GF-D8 (cell line): ENCODE measurements at places on chromosomes 4 and X.
A peak's percentile ranks its signal among the peaks of the same experiment; 100 is the strongest.

DNA sequence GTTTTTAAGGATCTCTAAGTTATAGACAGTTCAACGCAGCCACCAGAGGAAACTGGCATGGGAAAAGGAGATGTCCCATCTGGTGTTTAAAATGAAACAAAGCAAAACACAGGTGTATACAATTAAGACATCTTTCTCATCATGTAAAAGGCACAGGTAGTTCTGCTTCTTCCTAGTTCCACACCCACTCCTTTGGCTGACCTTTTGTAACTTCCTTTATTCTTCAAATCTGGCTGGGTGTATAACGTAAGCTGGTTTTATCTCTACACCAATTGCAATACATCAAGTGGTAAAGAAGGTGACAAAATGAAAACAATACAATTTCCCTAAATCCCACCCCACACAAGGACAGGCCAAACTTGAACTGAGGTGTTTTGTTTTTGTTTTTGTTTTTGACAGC lies 27.3 kb upstream of the FBXW7 start:
- no peak for DNase-seq

DNA sequence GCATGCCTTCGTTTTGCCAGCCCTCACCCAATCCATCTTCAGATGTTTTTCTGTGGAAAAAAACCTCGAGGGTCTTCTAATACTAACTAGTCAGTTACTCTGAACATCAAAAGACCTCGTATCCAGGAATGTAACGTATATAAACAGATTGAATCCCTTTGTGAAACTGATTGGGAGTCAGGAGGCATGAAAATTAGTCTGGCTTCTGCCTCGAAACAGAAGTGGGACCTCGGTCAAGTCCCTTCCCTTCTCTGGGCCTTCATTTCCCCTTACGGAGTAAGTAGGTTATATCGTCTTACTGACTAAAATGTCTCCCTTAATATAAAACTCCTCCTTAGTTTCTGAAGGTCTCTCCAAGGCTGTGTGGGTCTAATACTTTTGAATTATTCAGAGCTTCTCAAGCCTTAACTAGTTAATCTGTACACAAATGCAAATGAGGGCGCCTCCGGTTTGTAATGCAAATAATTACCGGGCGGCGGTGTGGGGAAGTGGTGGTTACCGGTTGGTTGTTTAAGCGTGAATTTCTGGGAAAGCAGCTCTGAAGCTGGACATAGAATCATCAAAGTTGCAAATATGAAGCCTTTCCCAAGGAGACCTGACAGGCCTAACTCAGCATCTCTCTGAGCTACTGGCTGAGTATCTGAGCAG lies 11.4 kb upstream of the NKRF start:
- DNase-seq: no peak

GRCh38 chrX:138986235-138986634 lies 274.7 kb upstream of the FGF13 start:
- DNase-seq: no peak

- no peak for DNase-seq
Observed at GRCh38 chr4:14934704-14935390, 67.4 kb upstream of the CPEB2 start.

GRCh38 chr4:17195461-17196275 lies 297.2 kb upstream of the LDB2 start:
- DNase-seq: no peak

DNA sequence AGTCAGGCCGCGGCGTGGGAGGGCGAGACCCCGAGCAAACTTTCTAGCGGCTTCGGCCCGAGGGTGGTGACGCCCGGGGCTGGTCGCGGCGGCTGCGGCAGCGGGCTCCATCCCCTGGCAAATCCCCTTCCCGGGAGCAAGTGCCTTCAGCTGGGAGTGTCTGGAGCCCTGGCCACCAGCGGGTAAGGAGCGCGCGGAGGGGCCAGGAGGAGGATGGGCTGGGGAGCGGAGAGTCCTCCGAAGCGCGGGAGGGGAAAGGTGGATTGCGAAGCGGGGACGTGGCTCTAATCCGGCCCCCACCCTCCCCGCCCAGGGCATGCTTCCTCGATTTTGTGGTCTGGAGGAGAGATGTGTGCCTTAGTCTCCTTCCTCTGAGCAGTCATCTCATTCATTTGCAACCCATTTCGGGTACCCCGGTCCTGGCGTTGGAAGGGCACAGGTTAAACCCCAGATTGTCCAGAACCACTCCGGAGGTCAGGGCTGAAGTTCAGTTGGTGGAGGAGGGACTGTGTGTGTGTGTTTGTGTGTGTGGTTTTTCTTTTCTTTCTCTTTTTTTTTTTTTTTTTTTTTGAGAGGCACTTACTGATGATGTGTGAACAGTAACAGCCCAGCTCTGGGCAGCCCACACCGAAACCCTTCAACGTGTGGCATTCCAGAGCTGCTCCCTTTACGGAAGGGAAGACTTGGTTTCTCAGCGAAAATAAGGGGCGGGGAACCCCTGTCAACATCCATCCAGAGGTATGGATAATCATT lies 516 bp downstream of the SGMS2 start:
- no peak for DNase-seq

GRCh38 chrX:49309401-49309981 lies 6.0 kb downstream of the GAGE10 start:
- DNase-seq: no peak

GRCh38 chr4:14237911-14238310 lies 610.4 kb upstream of the BOD1L1 start:
- DNase-seq: no peak

DNA sequence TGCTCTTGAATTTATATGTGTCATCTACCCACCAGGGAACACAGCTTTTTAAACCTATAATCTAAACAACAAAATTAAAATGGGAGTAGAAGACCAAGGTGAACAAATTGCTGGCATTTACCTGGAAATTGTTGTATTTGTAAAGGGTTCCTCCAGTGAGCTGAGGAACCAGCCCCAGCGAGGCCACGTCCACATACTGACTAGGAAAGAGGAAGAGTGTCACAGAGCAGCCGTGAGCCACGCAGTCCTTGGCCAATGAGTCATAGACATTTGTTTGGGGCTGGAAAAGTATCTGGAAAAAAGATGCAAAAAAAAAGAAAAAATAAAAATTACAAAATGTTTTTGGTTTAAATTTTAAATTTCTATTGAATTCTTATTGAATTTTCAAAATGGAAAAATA lies 58.7 kb downstream of the METTL14 start:
- no peak for DNase-seq

DNA sequence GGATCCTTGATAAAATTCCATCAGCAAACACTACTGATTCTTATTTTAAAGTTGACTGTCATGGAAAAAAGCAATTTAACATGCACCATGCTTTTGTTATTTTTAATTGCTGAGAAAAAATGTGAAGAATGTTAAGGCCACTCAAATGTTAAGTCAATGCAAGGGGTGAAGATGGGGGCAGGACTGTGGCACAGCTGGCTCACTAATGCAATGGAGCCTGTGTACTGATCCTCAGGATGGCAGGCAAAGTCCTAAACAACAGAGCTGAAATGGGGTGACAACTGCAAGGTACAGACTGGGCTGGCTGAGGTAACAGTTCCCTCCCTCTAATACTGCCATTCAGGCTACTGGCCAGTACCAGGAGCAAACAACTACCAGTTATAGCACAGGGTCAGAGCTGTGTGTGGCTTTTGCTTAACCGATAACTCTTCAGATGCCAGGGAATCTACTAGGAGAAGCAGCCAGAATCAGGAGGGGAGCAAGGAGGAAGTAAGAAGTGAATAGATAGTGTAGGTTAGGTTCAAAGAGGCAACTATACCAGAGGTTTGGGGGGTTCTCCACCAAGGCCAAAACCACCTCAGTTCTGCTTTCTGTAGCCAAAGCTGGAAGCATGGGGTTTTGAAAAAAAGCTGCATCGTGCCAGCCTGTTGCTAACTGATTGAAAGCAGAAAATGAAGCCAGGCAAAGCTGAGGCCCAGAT lies 372.6 kb downstream of the OPHN1 start:
- no peak for DNase-seq

DNA sequence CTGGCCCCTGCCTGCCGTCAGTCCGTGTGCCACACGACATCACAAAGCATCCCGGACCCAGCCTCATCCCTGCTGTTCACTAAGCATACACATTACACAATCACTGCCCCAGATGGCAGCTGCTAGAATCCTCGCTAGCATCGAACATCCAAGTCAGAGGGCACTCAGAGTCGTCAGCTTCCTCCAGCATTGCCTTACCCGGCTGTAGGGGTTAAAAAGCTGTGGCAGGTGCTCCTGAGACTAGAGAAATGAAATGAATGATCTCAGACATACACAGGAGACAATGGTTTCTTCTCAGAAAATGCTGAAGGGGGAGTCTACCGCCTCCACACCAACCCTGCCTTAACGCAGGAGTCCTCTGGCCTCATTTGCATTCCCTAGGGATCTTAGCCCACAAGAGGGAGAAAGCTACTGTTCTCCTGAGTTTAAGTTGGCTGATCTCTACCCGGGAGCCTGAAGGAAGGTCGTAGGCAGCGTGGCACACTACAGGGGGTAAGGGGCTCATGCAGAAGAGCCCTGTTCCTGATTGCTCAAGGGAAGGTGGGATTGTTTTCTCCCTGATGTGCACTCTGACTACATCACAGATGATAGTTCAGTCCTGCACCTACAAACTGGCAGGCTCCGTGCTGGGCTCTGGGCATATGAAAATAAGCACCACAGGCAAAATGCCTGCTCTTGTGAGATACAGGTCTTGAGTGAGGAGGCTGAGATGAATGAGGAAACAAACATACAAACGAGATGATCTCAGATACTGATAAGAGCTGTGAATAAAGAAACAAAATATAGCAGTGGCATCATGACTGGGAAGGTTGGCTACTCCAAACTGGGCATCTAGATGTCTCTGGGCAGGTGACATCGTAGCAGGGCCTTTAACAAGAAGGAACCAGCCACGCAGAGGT lies 2.6 kb upstream of the KIAA0232 start:
- peak; percentile 62 for DNase-seq

GRCh38 chr4:19776929-19777328 lies 474.8 kb upstream of the SLIT2 start:
- DNase-seq: no peak

DNA sequence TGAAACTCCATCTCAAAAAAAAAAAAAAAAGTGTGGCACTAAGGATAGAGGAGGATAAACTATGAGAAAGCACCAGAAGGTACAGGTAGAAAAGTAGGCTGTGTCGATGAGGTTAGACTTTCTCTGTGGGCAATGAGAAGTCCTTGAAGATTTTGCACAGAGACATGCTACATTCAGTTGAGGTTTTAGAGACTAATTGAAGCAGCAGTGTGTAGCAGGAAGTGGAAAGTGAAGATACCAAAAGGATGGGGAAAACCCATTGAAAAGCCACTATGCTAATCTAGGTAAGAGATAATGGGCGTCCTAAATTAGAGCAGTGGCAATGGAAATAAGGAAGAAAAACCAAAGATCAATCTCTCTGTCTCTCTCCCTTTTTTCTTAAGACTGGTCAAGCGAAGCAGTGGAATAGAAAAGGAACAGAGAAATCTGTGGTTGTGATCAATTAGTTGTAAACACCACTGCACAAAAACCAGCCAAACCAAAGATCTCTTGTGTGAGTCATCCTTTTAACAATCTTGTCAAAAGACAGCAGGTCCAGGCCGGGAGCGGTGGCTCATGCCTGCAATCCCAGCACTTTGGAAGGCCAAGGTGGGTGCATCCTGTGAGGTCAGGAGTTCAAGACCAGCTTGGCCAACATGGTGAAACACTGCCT lies 3.5 kb downstream of the SPINK2 start:
- no peak for DNase-seq

DNA sequence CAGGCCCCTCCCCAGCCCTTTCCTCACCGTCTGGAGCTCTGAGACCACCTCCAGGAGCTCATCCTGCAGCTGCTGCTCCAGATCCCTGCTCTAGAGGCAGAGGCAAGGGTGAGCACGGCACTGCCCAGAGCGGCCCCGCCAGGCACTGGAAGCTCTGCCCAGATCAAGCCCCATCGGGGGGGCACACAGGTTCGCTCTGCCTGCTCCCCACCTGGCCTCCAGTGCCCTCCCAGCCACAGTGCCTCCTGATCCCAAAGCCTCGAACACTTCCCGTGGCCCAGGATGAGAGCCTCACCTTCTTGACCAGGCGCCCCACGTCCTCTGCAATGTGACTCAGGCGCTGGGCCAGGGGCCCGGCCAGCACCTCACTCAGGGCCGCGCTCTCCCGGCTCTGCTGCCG lies 5.0 kb downstream of the ARHGAP4 start:
- no peak for DNase-seq

- no peak for DNase-seq
Observed at GRCh38 chr4:25608644-25609043, 47.0 kb upstream of the SLC34A2 start.

DNA sequence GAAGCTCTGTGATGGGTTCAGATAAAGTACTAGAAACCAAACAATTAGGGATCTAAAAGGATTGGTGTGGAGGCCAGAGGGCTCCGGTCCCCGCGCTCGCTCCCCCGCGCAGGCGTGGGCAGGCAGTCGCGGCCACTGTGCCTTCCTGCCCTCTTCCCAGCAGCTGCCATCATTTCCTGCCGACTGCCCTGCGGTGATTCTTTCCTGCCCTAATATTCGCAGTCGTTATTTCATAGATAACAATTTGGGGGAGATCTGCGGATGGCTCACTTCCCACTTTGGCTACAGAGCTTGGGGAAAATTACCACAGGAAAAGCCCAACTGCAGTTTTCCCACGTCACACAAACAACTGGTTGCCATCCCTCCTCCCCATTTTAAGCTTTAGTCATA lies 2.2 kb downstream of the GRIA2 start:
- no peak for DNase-seq

GRCh38 chr4:150828159-150828558 lies 186.9 kb downstream of the LRBA start:
- DNase-seq: no peak

GRCh38 chr4:145326491-145326890 lies 146.1 kb upstream of the OTUD4 start:
- no peak for DNase-seq

DNA sequence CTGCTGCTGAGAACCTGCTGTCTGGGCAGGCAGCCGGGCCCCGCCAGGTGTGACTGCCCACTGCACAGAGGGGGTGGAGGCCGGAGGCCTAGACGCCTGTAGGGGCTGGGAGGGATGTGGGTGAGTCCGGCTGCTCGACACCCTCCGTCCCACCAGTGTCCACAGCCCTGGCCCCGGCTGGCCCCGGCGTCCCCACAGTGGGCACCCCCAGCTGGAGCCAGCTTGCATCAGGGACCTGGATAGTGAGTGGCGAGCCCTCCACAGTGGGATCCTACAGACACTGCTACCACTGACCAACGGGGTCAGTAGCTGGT lies 34.7 kb upstream of the SPON2 start:
- DNase-seq: no peak

DNA sequence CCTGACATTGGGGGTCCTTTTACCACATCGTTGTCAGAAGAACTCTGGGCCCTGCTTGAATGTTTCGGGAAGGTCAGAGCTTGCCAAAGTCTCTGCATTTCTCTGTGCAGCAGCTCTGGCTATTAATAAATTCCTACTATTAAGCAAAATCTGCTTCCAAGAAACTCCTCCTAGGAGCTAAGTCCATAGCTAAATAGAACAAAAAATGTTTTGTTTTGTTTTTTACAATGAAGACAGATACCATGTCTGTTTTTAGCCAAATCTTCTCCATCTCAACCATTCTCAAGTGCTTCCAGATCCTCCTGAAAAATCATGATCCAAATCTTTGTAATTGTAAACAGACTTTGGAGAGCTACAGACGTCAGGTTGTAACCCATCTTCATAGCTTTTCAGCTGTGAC lies 161.6 kb downstream of the SPATA18 start:
- no peak for DNase-seq
